ENCODE measurements at places on chromosomes 2 and 18. TPM values are rescaled to one million over a fixed set of nuclear protein-coding genes. Genes with fewer than 3 reads are reported as not detected.

The GREB1 gene
- 0.35 TPM for total RNA-seq

The MYCN gene
- 0.68 TPM for total RNA-seq

The TSGA10 gene
- 12.6 TPM for total RNA-seq

The TNS1 gene
- 5.0 TPM for total RNA-seq

DNA sequence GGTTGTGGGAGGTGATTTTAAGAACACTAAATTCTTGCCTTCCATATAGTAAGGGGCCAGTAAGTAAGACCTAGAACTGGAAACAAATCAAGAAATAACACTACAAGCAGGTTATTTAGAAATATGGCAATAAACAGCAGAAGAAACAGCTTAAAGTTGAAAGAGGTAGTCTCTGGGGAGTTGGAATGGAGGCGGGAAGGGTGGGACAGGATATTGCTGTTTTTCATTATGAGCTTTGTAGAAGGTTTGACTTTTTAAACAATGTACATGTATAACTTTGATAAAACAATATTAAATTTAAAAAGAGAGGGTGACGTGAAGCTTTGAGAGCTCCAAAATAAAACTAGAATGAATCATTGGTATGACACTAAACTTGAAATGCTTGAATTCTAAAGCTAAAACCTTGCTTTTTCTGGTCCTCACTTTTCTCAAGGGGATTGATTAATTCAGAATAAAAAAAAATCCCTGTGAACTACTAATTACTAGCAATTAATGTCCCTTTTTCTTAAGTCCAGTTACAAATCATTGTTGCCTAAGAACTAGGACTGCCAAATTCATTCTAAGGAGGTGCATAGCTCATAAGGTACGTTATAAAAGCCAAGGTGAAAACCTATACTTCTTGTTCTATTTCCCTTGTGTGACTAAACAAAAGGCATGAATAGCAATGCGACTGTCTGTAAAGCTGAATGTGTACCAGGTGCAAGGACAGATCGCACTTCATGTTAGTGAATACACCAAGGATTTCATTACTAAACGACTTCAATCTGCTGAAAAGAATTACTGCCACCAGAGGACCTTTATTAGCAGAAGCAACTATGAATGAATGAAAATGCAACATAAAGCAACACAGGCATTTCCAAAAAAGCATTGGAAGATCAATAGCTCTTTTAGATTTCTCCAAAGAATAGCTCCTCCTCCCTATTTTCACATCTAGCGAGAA lies 177.5 kb downstream of the RBM43 start:
- DNase-seq, result peak; percentile 23
- H3K4me3 ChIP-seq, result peak overlapping the region; percentile 10
- H3K4me1 ChIP-seq, result peaks cover 10% of the 10 kb centered on the region
- H3K27me3 ChIP-seq, result no peaks in the 10 kb centered on the region

DNA sequence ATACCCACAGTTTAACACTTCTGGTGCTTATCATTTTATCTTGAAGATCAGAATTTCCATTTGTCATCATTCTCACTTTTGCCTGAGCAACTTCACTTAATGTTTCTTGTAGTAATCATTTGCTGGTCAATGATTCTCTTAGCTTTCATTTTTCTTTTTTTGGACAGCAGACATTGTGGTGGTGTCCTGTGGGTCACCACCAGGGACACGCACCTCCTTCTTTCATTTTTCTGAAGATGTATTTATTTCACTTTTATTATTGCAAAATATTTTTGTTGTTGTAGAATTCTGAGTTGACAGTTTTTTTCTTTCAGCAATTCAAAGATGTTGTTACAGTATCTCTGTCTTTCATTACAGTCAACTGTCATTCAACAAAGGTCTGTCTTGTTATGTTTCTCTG lies 84.3 kb downstream of the FAM168B start:
- DNase-seq, result no peak
- no peaks in the 10 kb centered on the region for H3K27me3 ChIP-seq
- H3K4me3 ChIP-seq, result no peak overlapping the region

DNA sequence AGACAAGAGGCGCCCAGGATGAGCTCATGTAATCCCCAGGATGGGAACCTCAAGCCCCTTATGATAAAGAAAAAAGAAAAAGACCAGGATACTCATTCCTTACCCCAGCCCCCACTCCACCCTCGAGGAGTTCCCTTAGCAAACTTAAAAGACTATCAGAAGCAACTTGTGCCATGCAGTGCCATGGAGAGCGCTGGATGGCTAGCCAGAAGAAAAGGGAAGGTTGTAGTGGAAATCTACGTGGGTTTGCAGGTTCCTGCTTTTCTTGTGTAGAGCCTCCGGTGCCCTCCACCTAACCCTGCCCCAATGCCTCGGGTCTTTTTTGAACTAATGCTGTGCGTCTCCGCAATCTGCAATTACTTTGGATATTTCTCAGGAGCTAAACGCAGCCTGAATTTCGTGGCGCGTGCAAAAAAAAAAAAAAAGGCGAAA lies 16.2 kb upstream of the BCL11A start:
- peak overlapping the region; percentile 27 for H3K4me3 ChIP-seq
- no peaks in the 10 kb centered on the region for H3K36me3 ChIP-seq
- H3K27ac ChIP-seq, result no peak overlapping the region
- H3K4me1 ChIP-seq, result peaks cover 12% of the 10 kb centered on the region
- no peak for DNase-seq

GRCh38 chr2:66273933-66274490 lies 160.9 kb upstream of the MEIS1 start:
- H3K4me3 ChIP-seq, result no peak overlapping the region
- no peaks in the 10 kb centered on the region for H3K36me3 ChIP-seq
- H3K4me1 ChIP-seq, result no peaks in the 10 kb centered on the region
- no peak overlapping the region for H3K27ac ChIP-seq

DNA sequence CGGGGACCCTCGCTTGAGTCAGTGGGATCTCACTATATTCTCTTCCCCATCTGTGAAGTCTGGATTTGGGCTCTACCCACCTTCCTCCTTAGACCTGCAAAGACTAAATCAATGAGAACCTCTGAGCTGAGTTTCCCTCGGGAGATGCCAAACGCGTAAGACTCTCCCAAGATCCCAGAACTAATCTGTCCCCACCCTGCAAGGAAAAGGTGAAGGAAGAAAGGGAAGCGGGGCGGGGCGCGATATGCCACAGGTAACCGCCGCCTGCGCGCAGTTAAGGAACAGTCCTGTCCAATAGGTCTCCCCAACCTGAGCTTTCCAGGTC lies 780 bp downstream of the SRD5A2 start:
- no peaks in the 10 kb centered on the region for H3K36me3 ChIP-seq
- no peak overlapping the region for H3K4me3 ChIP-seq
- no peak overlapping the region for H3K27ac ChIP-seq
- H3K27me3 ChIP-seq, result no peaks in the 10 kb centered on the region
- no peak for DNase-seq

DNA sequence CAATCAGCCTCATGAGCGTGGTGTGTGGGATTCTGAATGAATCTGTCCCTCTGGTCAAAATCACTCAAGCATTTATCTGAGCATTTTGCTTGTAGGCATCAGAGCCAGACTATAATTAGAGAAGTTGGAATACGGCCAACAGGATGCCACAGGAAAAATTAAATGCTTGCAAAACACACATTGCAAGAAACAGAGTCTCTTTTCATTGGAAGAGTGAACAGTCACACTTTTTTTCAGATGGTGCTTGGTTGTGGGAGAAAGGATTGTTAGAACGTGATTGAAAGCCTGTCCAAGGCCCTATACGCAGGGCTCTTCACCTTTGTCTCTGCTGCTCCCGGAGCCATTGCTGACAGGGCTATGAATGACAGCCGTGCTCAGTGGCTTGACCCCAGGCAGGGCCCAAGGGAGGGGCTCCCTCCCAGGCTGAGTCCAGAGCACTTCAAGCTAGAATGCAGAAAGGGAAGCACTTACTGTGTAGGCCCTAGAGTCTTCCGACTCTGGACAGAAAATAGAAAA lies 59.8 kb downstream of the SNTG2 start:
- DNase-seq, result no peak
- no peak overlapping the region for H3K4me3 ChIP-seq
- no peaks in the 10 kb centered on the region for H3K36me3 ChIP-seq
- H3K27me3 ChIP-seq, result no peaks in the 10 kb centered on the region
- no peaks in the 10 kb centered on the region for H3K4me1 ChIP-seq

- H3K27me3 ChIP-seq, result no peaks in the 10 kb centered on the region
- H3K36me3 ChIP-seq, result no peaks in the 10 kb centered on the region
- H3K27ac ChIP-seq, result no peak overlapping the region
- no peak for DNase-seq
- H3K4me1 ChIP-seq, result peaks cover 34% of the 10 kb centered on the region
Measured at GRCh38 chr2:12303181-12304030, 413.3 kb upstream of the TRIB2 start.

GRCh38 chr2:41087946-41088345 lies 636.1 kb upstream of the SLC8A1 start:
- H3K4me1 ChIP-seq, result no peaks in the 10 kb centered on the region
- no peaks in the 10 kb centered on the region for H3K36me3 ChIP-seq
- no peak overlapping the region for H3K27ac ChIP-seq
- H3K4me3 ChIP-seq, result no peak overlapping the region
- no peak for DNase-seq

- H3K36me3 ChIP-seq, result no peaks in the 10 kb centered on the region
Measured at GRCh38 chr2:19797871-19798270, 103.9 kb downstream of the TTC32 start.

GRCh38 chr2:137367361-137367760 lies 596.9 kb upstream of the HNMT start:
- no peak for DNase-seq
- no peaks in the 10 kb centered on the region for H3K27me3 ChIP-seq
- H3K27ac ChIP-seq, result no peak overlapping the region

DNA sequence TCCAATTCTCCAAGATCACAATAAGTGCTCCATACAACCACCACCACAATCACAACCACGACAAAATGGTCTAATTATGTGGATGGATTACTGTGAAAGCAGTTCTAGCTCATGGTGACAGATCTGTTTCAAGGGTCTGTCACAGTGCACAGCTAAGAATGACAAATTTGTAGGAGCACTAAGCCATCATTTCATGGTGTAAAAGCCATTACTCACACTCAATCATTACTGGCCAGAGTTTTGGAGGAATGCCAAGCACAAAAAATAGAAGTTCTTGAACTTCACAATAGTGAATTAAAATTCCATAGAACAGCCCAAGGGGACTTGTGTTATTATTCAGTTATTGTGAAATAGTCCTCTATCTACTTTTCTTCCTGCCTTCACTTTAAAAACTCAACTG lies 2.3 kb downstream of the CPS1 start:
- H3K27me3 ChIP-seq, result no peaks in the 10 kb centered on the region
- no peaks in the 10 kb centered on the region for H3K36me3 ChIP-seq
- no peak overlapping the region for H3K4me3 ChIP-seq
- H3K4me1 ChIP-seq, result no peaks in the 10 kb centered on the region
- no peak overlapping the region for H3K27ac ChIP-seq

DNA sequence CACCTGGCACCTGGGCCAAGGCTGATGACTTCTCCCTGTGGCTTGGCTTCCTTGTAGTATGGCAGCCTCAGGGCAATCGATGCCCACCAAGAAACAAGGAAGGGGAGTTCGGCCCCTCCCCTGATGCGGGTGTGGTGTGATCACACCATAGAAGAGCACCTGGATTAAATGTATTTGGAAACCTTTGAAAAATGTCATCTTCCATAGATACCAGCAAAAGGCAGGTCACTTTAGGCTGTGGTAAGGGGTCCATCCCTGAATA lies 198.2 kb downstream of the CYP26B1 start:
- H3K4me3 ChIP-seq, result no peak overlapping the region
- H3K27ac ChIP-seq, result no peak overlapping the region
- no peaks in the 10 kb centered on the region for H3K27me3 ChIP-seq
- no peak for DNase-seq
- H3K4me1 ChIP-seq, result no peaks in the 10 kb centered on the region

Data from naive thymus-derived CD4-positive, alpha-beta T cell (primary cell).